ENCODE measurements at places on chromosomes 6 and 20.

GRCh38 chr20:45405571-45406259, 2.4 kb upstream of the DBNDD2 start:
- peak; percentile 31 for DNase-seq

DNA sequence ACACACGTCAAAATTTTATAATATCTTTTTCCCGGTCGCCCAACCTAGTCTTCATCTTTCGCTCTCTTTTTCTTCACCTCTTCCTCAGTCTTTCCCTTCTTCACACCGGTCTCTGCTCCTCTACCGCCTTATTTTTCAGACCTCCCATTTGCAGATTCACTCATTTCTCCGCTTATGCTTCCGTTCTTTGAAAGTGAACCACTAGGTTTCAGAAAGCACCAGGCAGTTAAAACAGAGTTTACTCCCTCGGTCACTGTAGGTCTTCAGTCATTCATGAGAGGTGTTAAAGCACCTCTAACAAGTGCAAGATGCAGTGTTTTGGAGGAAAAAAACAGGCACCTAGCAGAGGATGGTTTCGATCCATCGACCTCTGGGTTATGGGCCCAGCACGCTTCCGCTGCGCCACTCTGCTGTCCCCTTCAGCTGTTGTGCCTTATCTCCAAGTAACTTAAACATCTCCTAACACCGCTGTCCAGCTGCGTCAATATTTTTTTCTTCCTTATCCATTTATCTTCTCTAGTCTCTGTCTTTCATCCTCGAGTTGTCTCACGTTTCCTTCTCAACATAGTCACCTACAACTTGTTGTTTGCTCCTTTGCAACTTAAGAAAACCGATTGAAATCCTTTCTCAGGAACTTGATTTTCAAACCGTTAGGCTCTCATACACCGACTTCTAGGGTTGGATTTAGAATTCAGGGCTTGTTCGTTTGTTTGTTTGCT, 119.7 kb upstream of the ZNF184 start:
- DNase-seq = peak; percentile 68

DNA sequence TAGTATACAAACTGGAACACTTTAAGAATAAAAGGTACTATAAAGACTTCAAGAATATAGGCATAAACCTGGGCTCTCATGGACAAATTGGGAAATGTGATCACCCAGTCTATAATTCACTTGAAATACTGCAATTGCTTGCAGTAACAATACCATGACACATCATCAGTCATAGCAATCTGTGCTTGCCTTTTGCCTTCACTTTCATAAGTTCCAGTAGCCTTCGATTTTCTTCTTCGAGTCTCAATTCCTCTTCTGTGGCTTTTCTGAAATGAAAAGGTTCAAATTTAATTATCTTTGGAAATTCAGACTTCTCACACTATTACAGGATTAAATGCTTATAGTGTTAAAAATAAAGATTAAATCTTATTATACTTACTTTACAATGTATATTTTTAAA, 96.3 kb upstream of the ZBTB24 start:
- no peak for DNase-seq

GRCh38 chr6:143356101-143356880, 94.2 kb downstream of the ADAT2 start:
- DNase-seq = no peak

DNA sequence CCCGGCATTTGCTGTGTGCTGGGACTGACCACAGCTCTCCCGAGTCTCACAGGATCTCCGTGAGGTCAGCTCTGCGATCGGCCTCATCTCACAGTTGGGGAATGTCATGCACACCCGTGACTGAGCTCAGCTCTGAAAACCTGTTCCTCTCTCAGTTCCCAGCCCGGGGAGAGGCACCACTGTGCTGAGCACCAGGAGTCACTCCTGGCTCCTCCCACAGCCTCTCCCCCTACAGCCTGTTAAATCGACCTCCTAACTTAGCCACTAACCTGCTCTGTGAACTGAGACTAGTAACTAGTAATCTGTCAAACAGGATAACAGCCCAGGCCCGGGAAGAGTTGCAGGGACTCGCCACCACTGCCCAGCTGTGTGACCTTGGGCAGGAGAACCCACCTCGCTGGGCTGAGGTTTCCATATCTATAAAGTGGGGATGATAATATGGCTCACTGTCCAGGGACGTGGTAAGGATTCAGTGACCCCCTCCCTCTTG, 20.1 kb upstream of the NOL4L start:
- DNase-seq = peak; percentile 32

GRCh38 chr6:168607272-168608112, 166.5 kb downstream of the SMOC2 start:
- no peak for DNase-seq

DNA sequence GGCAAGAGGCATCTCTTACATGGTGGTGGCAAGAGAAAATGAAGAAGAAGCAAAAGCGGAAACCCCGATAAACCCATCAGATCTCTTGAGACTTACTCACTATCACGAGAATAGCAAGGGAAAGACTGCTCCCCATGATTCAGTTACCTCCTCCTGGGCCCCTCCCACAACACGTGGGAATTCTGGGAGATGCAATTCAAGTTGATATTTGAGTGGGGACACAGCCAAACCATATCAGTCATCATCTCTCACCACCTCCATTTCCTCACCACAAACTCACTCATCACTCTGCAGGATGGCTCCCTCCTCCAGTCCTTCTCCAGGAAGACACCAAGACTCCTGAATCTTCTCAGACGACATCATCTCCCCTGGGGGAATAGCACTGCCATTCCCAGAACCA, 25.8 kb upstream of the SLC16A10 start:
- DNase-seq = no peak

DNA sequence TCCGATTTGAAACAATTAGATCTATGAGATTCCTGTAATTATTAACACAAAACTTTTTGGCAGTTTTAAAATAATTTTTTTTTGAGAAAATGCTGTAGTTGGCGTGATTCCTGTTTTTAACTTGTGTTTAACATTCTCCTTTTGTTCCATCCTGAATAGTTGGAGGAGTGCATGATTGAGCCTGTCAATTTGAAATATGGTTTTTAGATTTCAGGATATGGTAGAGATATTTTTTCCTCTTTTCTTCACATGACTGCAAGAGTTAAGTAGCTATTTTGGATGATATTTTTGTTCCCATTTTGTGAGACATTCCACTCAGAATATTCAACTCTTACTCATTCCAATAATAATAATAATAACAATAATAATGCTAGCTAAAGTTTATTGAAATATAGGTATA, 241.7 kb upstream of the MAN1A1 start:
- DNase-seq = no peak

DNA sequence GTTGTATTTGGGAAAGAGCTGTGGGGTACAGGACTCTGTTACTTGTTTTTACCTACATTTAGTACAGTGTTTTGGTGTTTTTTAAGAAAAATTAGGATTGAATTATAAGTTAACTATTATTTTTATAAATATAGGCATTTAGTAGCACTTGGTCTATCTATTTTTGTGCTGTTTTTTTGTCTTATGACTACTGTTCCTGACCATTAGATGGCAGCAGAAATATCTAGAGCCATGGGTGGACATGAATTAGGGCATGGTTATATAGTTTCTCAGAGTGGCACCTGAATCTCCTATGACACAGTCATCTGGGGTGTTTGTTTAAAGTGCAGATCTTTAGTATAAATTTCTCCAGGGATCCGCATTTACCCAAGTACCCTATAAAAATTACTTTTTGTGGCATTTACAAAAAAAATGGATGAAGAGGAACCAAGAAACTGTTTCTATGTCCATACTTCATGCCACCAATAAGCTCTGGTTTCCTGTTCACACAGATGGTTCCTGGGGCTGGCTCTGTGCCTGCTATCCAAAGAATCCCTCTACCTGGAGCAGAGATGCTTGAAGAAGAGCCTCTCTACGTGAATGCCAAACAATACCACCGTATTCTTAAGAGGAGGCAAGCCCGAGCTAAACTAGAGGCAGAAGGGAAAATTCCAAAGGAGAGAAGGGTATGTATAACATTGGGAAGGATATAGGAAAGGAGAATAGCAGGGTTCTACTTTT, 19.8 kb downstream of the NFYA start:
- peak; percentile 38 for DNase-seq

DNA sequence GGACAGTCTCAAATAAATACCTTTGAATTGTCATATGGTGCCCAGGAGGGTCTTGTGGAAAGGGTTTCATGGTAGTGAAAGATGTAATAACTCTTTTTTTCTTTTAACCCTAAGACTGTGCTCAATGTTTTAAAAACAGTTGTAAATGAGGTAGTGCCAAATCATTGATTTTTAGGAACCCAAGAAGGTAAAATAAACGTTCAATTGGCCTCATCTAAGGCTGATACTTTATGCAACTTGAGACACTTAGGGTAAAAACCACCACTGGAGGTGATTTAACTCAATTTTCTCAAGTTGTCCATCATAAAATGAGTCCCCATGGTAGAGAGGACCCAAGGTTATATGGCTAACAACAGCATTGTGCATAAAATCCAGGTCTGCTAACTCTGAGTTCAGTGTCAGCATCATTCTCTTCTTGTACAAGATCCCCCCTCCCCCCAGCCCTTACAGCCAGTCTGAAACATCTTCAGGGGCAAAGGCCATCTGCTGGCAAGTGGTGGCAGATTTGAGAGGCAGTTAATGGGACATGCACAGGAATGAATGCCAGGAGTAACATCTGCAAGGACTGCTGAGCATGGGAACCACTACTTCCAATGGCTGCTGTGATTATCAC, 244.4 kb downstream of the GMPR start:
- no peak for DNase-seq

DNA sequence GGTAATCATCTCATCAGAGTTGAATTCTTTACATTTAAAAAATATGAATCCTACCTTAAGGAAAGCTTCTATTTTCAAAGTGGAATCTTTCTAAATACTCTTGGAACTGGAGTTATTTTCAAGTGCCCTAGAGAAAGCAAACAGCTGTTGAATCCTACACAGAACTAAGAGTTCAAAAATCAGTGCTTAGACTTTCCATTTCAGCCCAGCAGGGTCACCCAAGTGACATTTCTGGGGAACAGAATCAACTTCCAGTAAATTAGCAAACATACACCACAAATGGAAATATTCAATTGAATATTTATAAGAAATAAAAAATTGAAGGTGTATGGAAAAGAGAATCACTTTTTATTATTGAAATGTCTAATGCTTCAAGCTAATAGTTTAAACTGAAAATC, 427.7 kb upstream of the NOX3 start:
- peak; percentile 9 for DNase-seq

DNA sequence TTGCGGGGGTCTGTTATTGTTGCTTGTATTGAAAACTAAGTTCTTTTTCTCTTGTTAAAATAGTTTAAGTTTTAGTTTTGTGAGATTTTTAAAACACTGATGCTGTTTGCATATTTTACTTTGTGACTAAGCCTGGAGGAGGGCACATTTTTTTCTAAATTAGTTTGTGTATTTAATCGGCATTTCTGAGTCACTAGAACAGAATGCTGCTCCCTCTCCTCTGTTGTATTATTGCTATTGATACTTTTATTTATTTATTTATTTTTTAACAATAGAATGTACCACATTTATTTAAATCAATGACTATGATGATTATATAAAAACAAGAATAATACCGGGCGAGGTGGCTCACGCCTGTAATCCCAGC, 5.1 kb upstream of the FAM50B start:
- peak; percentile 71 for DNase-seq

DNA sequence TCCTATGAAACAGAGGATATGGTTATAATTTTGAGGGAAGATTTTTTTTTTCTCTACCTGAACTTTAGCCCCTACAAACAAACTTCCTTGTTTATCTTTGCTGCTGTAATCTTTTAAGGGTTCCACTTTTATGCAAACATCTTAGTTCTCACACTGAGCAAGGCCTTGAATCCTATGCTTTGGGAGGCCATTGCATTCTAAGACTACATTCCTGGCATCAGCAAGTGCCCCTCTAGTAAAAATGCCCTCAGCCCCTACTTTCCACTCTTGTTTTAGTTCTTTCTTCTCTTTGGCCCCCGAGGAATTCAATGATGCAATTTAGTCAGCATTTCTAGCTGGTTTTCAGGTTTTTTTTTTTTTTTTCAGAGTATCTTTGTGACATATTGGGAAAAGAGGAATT, 8.1 kb upstream of the AHI1 start:
- DNase-seq = no peak

- DNase-seq = peak; percentile 3
Measured at GRCh38 chr20:23305098-23305497, 45.5 kb upstream of the NXT1 start.

GRCh38 chr6:104591573-104592334, 268.0 kb downstream of the HACE1 start:
- no peak for DNase-seq

DNA sequence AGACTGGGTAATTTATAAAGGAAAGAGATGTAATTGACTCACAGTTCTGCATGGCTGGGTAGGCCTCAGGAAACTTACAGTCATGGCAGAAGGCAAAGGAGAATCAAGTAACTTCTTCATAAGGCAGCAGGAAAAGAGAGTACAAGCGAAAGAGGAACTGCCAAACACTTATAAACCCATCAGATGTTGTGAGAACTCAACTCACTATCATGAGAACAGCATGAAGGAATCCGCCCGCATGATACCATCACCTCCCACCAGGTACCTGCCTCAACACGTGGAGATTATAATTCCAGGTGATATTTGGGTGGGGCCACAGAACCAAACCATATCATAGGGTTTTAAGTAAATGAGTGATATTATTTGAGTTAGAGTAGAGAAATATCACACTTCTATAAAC, 189.3 kb downstream of the TSHZ2 start:
- no peak for DNase-seq

DNA sequence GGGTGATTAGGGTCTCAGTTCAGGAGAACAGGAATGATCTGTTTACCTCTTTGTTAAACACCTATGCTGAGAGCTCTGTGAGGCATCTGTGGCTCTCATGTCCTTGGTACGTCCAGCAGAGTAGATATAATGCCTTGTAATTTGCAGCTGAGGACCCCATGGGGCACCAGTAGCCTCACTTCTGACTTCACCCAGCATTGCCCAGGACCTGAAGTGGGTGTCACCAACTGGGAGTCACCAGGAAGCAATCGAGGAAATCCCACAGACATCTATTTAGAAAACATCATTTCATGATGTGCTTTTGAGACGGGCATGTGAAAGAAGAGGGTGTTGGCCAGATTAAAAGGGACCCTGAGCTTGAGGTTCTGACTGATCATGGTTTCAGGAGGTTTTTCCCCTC, 8.8 kb downstream of the EDN3 start:
- no peak for DNase-seq
